ENCODE measurements at places on chromosomes 5 and 9.
A peak's percentile ranks its signal among the peaks of the same experiment; 100 is the strongest.

DNA sequence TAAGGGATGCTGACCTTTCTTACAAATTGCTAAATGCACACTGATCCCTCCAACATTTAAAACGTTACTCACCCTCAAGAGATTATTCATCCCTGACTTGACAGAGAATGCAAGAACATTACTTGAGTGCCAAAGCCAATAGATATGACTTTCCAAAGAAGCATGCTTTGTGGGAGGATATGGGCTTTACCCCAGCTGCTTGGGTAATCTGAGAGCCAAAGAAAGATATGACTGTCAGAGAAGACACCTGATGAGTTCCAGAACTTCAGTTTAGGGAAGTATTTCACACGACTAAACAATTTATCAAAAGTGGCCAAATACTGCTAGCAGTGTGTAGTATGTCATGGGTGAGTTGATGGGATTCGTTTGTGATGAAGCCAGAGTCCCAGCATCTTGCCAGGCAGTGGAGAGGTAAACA lies 7.4 kb upstream of the SPDL1 start:
- DNase-seq, result peak; percentile 48

GRCh38 chr5:57454896-57455295 lies 27.7 kb downstream of the ACTBL2 start:
- no peak for DNase-seq

- DNase-seq, result no peak
Measured at GRCh38 chr9:16453390-16453789, 417.1 kb downstream of the BNC2 start.

- no peak for DNase-seq
Measured at GRCh38 chr9:115594557-115594956, 476.6 kb upstream of the TNC start.

DNA sequence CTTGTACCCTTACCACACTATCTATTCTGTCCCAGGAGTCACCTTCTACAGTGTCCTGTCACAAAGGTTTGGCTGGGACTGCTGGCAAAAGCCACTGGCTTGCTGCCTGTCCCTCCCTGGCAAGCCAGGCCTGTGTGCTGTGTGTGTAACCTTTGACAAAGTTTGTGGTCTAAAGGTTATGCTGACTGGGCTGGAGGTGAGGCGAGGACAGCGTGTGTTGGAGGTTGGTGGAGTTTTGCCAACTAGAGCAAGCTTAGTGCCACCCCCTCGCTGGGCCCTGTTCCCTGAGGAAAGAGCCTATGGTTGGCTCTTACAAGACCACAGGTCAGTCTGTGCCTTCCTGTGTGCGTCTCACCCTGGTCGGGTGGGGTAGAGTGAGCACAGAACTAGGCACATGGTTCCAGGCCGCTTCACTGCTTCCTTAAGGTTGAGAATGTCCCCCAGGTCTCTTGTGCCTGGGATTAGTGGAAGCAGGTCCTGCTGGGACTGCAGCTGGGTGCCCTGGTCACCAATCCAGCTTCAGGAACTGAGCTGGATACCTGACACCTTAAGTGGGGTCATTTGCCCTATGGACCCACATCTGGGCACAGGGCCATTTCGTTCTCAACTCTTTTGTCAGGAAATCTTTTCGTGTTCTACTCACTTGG lies 152.2 kb downstream of the GADD45G start:
- DNase-seq, result no peak

- no peak for DNase-seq
Measured at GRCh38 chr5:125470280-125470902, 724.0 kb upstream of the ZNF608 start.

- DNase-seq, result no peak
Measured at GRCh38 chr5:141492168-141492885, 3.4 kb downstream of the PCDHGC5 start.

GRCh38 chr5:59628062-59628828 lies 265.3 kb downstream of the PDE4D start:
- DNase-seq, result no peak

GRCh38 chr9:306907-307306 lies 92.2 kb downstream of the DOCK8 start:
- DNase-seq, result no peak

GRCh38 chr5:35790457-35790822 lies 66.3 kb upstream of the IL7R start:
- DNase-seq, result no peak

DNA sequence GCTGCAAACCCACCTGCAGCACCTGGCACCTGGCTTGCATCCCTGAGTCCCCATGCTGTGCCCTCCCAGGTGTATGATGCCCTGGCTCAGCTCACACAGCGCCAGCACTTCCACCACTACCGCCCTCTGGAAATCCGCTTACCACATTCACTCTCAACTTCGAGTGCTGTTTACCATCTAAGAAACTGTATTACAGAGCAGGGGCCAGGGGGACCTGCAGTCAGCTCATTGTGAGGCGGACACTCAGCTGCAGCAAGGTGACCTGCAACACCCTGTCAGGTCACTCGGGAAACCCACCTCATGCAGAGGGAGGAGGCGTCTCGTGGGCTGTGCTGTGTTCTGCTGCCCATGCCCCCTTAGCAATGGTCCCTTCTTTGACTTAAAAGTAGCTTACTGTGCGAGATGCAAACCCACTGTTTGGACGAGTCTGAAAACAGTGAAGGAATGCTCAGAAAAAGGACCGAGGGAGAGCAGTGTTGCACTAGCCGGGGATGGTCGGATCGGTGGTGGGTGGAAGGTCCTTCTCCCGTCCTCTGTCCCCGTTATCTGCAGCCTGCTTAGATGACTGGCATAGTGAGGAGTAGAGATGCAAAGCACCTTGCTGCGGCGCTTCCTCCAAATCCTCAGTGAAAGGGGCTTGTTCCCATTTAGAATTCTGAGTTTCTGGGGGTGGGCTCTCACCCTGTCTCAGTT lies 55.2 kb upstream of the CTSL start:
- DNase-seq, result no peak

- DNase-seq, result no peak
Measured at GRCh38 chr5:136766456-136766855, 401.1 kb upstream of the TRPC7 start.

DNA sequence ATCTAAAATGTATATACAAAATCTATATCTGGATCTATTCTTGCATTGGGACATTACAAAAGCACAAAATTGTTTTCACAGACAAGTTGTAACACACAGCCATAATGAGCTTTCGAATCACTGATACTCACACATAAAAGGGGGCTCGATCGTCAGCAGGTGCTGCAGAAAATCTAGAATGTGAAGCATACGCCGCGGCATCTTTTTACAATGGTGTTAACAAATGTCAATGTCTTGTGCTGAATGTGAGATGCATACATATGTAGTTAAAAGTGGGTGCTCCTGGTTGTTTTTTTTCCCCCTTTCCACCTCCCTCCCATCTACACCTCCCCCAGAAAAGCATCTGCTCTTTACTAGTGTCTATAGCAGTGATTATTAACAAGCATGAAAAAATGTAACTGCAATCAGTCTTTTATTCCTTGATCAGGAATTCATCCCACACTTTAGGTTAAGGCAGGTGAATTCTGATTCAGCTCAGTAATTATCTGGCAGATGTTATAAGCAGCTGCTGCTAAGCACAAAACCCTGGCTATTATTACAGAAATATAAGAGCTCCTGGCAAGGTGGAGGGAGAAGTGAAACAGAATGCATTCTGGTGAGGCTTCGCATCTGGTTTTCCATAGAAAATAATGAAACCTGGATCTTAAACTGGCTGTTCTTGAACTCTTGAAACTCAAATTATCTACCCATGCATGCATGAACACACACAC lies 114.1 kb downstream of the MPDZ start:
- DNase-seq, result no peak

GRCh38 chr9:71609448-71609830 lies 158.9 kb downstream of the CEMIP2 start:
- DNase-seq, result no peak

GRCh38 chr5:127940854-127941253 lies 142.7 kb upstream of the SLC12A2 start:
- DNase-seq, result no peak

- no peak for DNase-seq
Measured at GRCh38 chr9:133828338-133828997, 90.3 kb upstream of the SARDH start.

DNA sequence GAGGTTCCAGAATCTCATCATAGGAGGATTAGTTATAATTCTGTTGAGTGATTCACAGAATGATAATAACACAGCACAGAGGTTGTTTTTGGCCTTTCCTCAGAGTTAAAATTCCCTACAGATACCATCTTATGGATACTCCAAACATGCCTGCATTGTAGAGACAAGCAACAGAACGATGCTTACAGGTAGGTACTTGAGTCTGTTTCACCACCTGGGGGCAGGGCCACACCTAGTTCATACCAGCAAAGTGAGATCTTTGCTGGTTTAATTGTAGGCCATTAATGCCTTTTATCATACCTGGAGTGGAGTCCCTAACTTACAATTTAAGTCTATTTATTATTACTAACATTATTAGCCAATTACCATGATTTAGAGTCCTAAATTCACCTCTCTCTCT lies 416.5 kb upstream of the TLE4 start:
- no peak for DNase-seq

DNA sequence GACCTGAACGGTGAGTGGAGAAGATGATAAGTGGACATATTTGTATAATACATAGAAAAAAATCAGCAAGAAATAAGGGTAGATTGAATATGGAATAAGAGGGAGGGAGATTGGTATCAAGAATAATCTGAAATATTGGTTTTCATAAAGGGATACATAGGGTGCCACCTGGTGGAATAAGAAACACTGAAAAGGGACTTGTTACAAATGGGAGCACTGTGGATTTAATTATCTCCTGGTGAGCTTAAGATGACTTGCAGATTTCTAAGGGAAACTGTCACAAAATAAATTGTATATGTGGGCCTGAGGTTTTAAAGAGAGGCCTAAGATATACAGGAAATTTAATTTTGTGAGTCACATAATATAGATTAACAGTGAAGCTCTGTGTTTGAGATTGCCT lies 1403.5 kb upstream of the CDH18 start:
- DNase-seq, result no peak
